ENCODE measurements at places on chromosomes 4 and X. TPM values are rescaled to one million over a fixed set of nuclear protein-coding genes. Genes with fewer than 3 reads are reported as not detected.

FAM47E gene
- 5.1 TPM for total RNA-seq

SULT1E1 gene
- total RNA-seq = 0.22 TPM

SLC9A6 gene
- 27.0 TPM for total RNA-seq

GPRASP2 gene
- 16.6 TPM for total RNA-seq

ARHGAP6 gene
- 1.3 TPM for total RNA-seq

ABCG2 gene
- total RNA-seq = 0.65 TPM

GNRHR gene
- not detected for total RNA-seq

NXF2B gene
- total RNA-seq = not detected

CC2D2A gene
- total RNA-seq = 41.0 TPM

SSX2 gene
- not detected for total RNA-seq
